Activated T-cell treated with anti-CD3 and anti-CD28 coated beads, Interleukin-2, amount 50 U/mL, for 72 hours (primary cell): ENCODE measurements at places on chromosomes 7 and 10. TPM values are rescaled to one million over a fixed set of nuclear protein-coding genes. Genes with fewer than 3 reads are reported as not detected.
A peak's percentile ranks its signal among the peaks of the same experiment; 100 is the strongest.

Gene ASB15
- total RNA-seq: not detected

Gene NPFFR1
- 0.02 TPM for total RNA-seq

Gene PTF1A
- not detected for total RNA-seq

Gene EPHB4
- total RNA-seq: 2.4 TPM

Gene ENTPD1
- 0.53 TPM for total RNA-seq

Gene TAS2R3
- 1.8 TPM for total RNA-seq

Gene C7orf57
- total RNA-seq: 0.12 TPM

Gene TUBAL3
- not detected for total RNA-seq

Gene COL1A2
- total RNA-seq: 0.31 TPM

- no peaks in the 10 kb centered on the region for H3K4me1 ChIP-seq
- no peak overlapping the region for H3K4me3 ChIP-seq
- no peaks in the 10 kb centered on the region for H3K27me3 ChIP-seq
- H3K27ac ChIP-seq: no peak overlapping the region
Observed at GRCh38 chr7:78562191-78562590, 763.6 kb downstream of the PHTF2 start.

GRCh38 chr7:3880228-3880987, 579.4 kb downstream of the SDK1 start:
- no peaks in the 10 kb centered on the region for H3K36me3 ChIP-seq
- DNase-seq: no peak
- H3K4me1 ChIP-seq: no peaks in the 10 kb centered on the region
- peaks cover 5% of the 10 kb centered on the region for H3K27me3 ChIP-seq
- H3K27ac ChIP-seq: no peak overlapping the region
- no peak overlapping the region for H3K4me3 ChIP-seq

- no peak overlapping the region for H3K4me3 ChIP-seq
- no peak overlapping the region for H3K27ac ChIP-seq
- H3K4me1 ChIP-seq: peaks cover 20% of the 10 kb centered on the region
- DNase-seq: no peak
- no peaks in the 10 kb centered on the region for H3K36me3 ChIP-seq
- H3K27me3 ChIP-seq: no peaks in the 10 kb centered on the region
Observed at GRCh38 chr7:2080060-2080387, 152.7 kb downstream of the MAD1L1 start.

GRCh38 chr10:11813855-11814567, 9.1 kb upstream of the PROSER2 start:
- no peaks in the 10 kb centered on the region for H3K4me1 ChIP-seq
- H3K36me3 ChIP-seq: no peaks in the 10 kb centered on the region
- no peak for DNase-seq
- H3K27me3 ChIP-seq: peaks cover under 1% of the 10 kb centered on the region

DNA sequence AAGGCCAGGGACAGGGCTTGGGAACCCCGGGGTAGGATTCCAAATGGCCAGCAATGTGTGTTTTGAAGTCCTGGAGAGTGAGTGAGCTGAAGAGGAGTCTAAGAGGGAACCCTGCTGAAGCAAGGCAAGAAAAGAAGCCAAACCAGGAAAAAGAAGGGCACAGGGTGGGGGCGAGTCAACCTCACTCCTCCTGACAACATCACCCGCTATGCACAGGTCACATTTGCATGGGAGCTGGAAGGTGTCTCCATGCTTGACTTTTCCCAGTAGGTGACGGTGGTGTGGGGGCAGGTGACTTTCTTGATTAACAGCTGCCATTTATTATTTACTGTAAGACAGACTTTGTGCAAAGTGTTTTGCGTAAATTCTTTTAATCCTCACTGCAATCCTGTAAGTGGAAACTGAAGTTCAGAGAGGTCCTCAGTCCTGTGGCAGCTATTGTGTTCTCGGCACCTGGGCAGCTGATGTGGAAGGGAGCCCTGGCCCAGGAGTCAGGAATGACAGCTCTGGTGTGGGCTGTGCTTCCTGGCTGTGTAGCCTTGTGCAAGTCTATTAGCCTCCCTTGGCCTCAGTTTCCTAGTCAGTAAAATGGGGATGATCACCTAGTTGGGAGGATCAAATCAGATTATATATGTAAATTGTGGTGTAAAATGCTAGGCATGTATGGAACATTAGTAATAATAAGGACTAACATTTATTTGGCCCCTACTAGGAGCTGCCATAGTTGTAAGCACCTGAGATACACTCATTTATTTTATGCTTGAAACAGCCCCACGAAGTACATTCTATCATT, 90.9 kb downstream of the SH3PXD2A start:
- H3K27me3 ChIP-seq: no peaks in the 10 kb centered on the region
- peak overlapping the region; percentile 4 for H3K27ac ChIP-seq
- peak overlapping the region; percentile 50 for H3K4me3 ChIP-seq
- no peak for DNase-seq

DNA sequence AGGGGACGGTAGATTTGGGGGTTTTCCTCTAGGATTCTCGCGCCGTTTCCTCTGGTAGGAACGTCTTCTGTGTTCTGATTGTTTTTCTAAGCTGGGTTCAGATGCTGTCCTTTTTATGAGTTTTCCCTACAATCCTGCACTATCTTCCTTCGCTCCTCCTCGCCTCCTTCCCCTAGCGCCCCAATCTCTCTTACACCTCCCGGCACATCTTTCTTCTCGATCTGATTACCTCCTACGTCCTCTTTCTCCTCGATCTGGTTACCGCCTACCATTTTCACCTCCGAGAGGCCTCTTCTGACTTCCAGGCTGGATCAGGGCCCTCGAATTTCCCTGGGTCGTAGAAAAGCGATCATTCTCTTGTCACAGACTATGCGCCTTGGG, 413 bp downstream of the BUD31 start:
- peak overlapping the region; percentile 94 for H3K27ac ChIP-seq
- H3K27me3 ChIP-seq: no peaks in the 10 kb centered on the region
- H3K4me3 ChIP-seq: peak overlapping the region; percentile 95
- H3K4me1 ChIP-seq: peaks cover 47% of the 10 kb centered on the region
- H3K36me3 ChIP-seq: peaks cover 27% of the 10 kb centered on the region

DNA sequence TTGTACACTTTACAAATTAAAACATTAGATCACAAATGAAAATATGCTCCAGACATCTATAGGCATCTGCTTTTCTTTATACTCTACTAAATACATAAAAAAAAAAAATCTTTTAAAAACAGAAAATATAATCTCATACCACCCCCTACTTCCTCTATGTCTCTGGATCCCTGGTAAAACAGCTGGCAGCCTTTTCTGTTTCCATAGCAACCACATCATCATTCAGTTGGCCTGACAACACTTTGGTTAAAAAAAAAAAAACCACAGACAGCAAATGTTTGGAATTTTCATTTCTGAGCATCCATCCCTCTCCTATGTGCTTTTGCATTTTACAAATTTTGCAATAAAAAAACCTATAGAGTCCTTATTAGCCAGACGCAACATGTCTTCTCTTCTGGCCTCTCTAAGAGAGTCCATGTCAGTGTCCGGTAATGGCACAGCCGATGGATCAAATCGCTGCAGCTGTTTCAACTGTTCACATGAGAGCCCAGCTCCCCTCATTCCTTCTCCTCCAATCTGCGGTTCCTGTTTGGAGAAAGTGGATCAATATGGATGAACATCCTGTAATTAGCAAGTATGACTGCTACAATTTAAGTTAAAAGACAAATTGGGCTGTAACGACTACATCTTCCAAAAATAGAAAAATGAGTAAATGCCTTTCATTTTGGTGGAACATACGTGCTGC, 105.6 kb downstream of the NSUN6 start:
- H3K4me1 ChIP-seq: no peaks in the 10 kb centered on the region
- H3K4me3 ChIP-seq: no peak overlapping the region
- H3K27ac ChIP-seq: no peak overlapping the region
- H3K36me3 ChIP-seq: peaks cover 9% of the 10 kb centered on the region
- DNase-seq: no peak

DNA sequence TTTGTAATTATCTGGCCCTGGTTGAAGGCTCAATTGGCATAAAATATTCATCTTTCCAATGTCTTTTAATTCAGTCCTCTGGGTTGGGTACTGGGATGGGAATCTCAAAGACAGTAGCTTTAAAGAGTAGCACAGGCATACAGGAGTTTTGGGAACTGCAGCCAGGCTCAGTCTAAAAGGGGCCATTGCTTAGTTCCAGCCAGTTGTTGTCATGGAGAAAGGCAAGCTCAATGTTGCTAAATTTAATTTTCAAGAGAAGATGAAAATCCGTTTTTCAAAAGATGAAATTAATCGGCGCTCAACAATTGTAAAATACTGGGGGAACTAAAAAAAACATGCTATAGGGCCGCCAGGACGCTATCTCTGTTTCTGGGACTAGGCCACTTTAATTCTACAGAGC, 375.1 kb downstream of the PHTF2 start:
- no peaks in the 10 kb centered on the region for H3K4me1 ChIP-seq
- no peaks in the 10 kb centered on the region for H3K36me3 ChIP-seq
- H3K27ac ChIP-seq: no peak overlapping the region

DNA sequence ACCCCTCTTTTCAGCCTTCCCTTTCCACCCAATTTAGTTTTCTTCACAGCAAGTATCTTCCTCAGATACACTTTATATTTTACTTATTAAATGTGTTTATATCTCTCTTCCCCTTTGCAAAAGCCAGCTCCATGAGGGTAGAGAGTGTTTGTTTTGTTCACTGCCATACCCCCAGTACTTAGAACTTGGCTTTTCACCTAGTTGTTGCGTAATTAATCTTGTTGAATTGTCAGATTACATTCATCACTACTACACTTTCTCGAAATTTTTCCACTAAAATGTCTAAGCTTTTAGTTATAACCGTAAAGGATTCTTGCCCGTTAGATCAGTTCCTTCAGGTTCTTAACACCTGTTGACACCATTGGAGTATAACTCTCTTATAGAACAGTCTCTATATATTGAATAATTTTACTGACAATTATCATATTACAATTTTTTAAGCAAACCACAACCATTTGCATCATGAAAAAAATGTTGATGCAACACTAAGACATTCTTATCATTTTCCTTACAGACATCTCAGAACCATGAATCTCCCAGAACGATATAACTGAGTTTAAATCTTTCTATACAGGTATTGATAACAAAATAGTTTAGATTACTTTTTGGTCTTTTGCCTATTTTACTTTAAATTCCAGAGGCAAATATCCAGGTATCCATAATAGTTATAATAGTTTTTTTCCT, 29.9 kb downstream of the VWDE start:
- H3K27ac ChIP-seq: no peak overlapping the region
- H3K36me3 ChIP-seq: no peaks in the 10 kb centered on the region
- DNase-seq: no peak

DNA sequence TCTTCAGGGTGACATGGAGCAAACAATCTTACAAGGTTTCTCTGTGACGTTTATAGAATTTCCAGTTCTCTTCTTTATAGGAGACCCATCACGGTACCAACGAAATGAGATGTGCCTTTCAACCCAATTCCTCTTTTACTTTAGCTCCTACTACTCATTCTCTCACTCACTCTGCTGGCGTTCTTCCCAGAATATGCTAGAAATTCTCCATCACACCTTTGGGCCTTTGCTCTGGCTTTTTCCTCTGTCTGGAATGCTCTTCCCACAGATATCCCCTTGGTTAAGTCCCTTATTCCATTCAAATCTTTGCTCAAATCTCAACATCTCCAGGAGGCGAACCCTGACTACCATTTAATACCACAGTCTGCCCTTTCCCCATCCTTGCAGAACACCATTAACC, 39.0 kb downstream of the SEMA3C start:
- H3K27me3 ChIP-seq: no peaks in the 10 kb centered on the region
- H3K4me3 ChIP-seq: no peak overlapping the region
- no peaks in the 10 kb centered on the region for H3K4me1 ChIP-seq
- no peaks in the 10 kb centered on the region for H3K36me3 ChIP-seq
- no peak for DNase-seq

GRCh38 chr7:7769710-7770627, 51.6 kb upstream of the RPA3 start:
- no peaks in the 10 kb centered on the region for H3K27me3 ChIP-seq
- DNase-seq: no peak
- H3K27ac ChIP-seq: no peak overlapping the region
- no peaks in the 10 kb centered on the region for H3K36me3 ChIP-seq

- no peak for DNase-seq
- H3K4me3 ChIP-seq: no peak overlapping the region
- peaks cover 36% of the 10 kb centered on the region for H3K27me3 ChIP-seq
- H3K27ac ChIP-seq: no peak overlapping the region
Observed at GRCh38 chr7:20229646-20230500, 12.7 kb upstream of the MACC1 start.
